GM23338 (cell line): ENCODE measurements at places on chromosomes 16 and 17. TPM values are rescaled to one million over a fixed set of nuclear protein-coding genes. Genes with fewer than 3 reads are reported as not detected.

- peaks cover 4% of the 10 kb centered on the region; the same call in 1 of the 2 replicates for H3K4me1 ChIP-seq
- no peaks in the 10 kb centered on the region for H3K36me3 ChIP-seq
- no peak overlapping the region for H3K4me3 ChIP-seq
- H3K27ac ChIP-seq = no peak overlapping the region
These were observed 347.7 kb downstream of the NPIPA8 start for GRCh38 chr16:17988839-17989238.

GRCh38 chr17:77474292-77474988 is 333.7 kb downstream of the SEC14L1 start:
- no peak for DNase-seq
- H3K27me3 ChIP-seq = no peaks in the 10 kb centered on the region
- peaks cover 81% of the 10 kb centered on the region for H3K4me1 ChIP-seq
- H3K36me3 ChIP-seq = no peaks in the 10 kb centered on the region; the same call in 1 of the 2 replicates

DNA sequence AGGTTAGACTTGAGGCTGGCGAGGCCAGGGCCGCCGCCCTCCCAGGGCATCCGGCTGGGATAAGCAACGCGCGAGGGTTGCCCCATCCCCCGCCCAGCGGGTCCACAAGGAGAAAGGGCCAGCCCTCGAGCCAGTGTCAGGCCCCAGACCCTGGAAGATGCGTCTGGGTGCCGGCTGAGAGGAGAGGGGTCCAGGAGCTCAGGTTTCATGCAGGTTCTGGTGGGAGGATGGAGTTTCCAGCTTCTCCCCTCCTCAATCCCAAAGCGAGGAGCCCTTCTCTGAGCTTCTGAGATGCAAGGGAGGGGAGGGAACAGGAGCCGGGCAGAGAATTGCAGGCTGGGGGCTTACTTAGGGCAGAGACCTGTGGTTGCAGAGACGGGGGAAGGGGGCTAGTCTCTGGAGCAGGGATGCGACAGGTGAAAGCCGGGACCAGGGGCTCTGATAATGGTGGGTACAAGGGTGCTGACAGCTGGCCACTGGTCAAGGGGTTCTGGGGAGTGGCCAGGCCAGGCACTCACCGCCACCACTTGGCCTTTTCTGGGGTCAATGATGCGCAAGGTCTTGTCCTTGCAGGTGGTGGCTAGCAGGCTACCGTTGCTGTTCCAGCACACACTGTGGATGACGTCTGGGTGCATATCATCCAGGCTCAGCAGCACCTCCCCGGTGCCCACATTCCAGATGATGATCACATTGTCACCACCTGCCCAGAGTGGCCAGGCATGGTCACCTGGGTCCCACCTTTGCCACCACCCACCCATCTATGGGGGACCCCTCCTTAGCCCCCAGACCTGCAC is 4.2 kb downstream of the CORO6 start:
- no peak overlapping the region for H3K27ac ChIP-seq
- H3K4me1 ChIP-seq = peaks cover 39% of the 10 kb centered on the region
- peaks cover 89% of the 10 kb centered on the region for H3K27me3 ChIP-seq
- H3K36me3 ChIP-seq = no peaks in the 10 kb centered on the region
- H3K4me3 ChIP-seq = peak overlapping the region; percentile 67
- peak; percentile 72 for DNase-seq

- no peak for DNase-seq
- H3K4me3 ChIP-seq = no peak overlapping the region
- no peak overlapping the region for H3K27ac ChIP-seq
These were observed 80.2 kb upstream of the CIBAR2 start for GRCh38 chr16:85192238-85193114.

GRCh38 chr16:8831871-8832716 is 34.5 kb downstream of the PMM2 start:
- DNase-seq = peak; percentile 97
- peak overlapping the region; percentile 27; the same call in 1 of the 2 replicates for H3K4me3 ChIP-seq
- peak overlapping the region; percentile 97 for H3K27ac ChIP-seq
- peaks cover 57% of the 10 kb centered on the region for H3K4me1 ChIP-seq

- H3K27ac ChIP-seq = 0 out of 2 replicates have a peak overlapping the region, but pooled peaks have one; percentile 36
- no peaks in the 10 kb centered on the region for H3K27me3 ChIP-seq
- H3K36me3 ChIP-seq = no peaks in the 10 kb centered on the region
- no peak for DNase-seq
- H3K4me1 ChIP-seq = peaks cover 42% of the 10 kb centered on the region
These were observed 93.1 kb downstream of the XYLT1 start for GRCh38 chr16:17377360-17378324.

DNA sequence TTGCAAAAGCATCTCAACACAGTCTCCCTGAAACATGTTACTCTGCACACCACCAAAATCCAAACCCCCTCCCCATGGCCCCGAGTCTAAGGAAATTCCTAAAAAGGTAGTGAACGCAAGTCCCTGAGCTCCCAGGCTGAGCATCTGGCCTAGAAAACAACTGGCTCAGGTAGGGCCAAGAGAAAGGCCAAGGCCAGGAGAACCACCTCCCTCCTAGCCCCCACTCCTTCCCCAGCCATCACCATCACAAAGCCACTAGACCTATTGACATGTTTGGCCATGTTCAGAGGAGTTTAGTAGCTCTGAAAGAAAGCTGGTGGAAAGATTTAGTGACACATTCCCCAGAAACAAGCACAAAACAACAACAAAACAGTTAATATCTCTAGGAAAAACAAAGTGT is 220.0 kb upstream of the PSMD7 start:
- H3K27ac ChIP-seq = no peak overlapping the region
- DNase-seq = peak; percentile 15
- 0 out of 2 replicates have a peak, but pooled peaks cover 19% of the 10 kb centered on the region for H3K4me1 ChIP-seq
- peaks cover 11% of the 10 kb centered on the region for H3K36me3 ChIP-seq
- H3K27me3 ChIP-seq = no peaks in the 10 kb centered on the region

GRCh38 chr16:84132527-84133285 is 12.3 kb downstream of the HSDL1 start:
- peaks cover 17% of the 10 kb centered on the region for H3K4me1 ChIP-seq
- H3K36me3 ChIP-seq = peaks cover 13% of the 10 kb centered on the region
- H3K27ac ChIP-seq = no peak overlapping the region
- no peaks in the 10 kb centered on the region for H3K27me3 ChIP-seq

Gene ITGA2B
- 9.6 and 13.3 TPM in 2 replicates for total RNA-seq

Gene RHBDF2
- total RNA-seq = 19.5 and 29.5 TPM in 2 replicates

Gene MAP2K3
- total RNA-seq = 30.6 and 31.7 TPM in 2 replicates

Gene PIMREG
- 137 and 144 TPM in 2 replicates for total RNA-seq

Gene RNF157
- 11.7 and 13.8 TPM in 2 replicates for total RNA-seq
